CD4-positive, alpha-beta T cell treated with Interleukin-12 subunit alpha and Interleukin-12 subunit beta, for 1 hour (primary cell): ENCODE measurements at places on chromosomes 13 and 19.
A peak's percentile ranks its signal among the peaks of the same experiment; 100 is the strongest.

DNA sequence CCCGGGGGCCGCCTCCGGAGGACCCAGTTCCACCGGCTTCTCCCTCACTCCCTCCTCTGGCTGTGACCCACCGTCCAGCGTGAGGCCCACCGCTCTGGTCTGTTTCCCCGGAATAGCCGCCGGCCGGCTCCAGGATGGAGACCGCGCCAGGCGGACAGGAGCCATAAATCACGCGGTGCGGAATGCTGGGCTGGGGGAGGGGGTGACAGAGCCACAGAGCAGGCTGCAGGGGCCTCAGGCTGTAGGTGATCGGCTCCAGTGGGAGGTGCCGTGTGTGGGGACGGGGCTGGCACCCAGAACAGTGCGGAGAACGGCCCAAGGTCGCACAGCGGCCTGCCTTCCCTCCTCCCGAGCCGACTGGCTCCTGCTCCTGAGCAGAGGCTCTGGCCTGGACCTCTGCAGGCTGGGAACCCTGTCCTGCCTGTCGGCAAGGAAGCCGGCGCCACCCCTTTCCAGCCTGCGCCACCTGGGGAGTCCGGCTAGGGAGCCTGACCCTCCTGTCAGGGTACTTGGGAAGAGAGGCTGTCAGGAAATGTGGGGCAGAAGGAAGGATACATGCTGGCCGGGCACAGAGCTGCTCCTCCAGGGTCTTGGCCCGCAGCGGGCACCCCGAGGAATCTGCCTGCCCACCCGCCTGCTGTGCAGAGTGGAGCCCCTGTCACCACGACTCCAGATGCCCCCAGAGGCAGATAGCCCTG, 8.3 kb downstream of the PIAS4 start:
- no peak for DNase-seq

DNA sequence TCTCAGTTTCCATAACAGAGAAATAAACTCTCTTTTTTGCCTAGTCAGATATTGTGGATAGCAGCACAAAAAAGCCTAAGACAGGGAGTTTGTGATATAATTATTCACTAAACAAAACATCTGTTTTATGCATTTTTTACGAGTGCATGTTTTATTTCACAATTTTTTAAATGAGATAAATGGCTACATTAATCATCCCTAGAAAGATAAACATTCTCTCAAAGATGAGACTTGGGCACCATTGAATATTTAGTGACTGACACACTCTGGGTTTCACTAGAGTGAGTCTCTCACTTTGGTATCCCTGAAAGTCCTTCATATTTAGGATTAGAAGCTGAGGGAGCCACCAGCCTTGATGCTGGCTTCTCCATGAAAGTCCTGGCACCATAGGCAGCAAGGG, 74.3 kb upstream of the LRCH1 start:
- no peak for DNase-seq

- no peak for DNase-seq
Measured at GRCh38 chr13:40161931-40162330, 504.5 kb downstream of the FOXO1 start.

GRCh38 chr13:101384929-101385328, 31.4 kb downstream of the NALCN start:
- no peak for DNase-seq

GRCh38 chr19:13207846-13208671, 57.8 kb downstream of the IER2 start:
- peak; percentile 66 for DNase-seq

- DNase-seq: no peak
Measured at GRCh38 chr13:48096670-48097069, 1.8 kb upstream of the MED4 start.

DNA sequence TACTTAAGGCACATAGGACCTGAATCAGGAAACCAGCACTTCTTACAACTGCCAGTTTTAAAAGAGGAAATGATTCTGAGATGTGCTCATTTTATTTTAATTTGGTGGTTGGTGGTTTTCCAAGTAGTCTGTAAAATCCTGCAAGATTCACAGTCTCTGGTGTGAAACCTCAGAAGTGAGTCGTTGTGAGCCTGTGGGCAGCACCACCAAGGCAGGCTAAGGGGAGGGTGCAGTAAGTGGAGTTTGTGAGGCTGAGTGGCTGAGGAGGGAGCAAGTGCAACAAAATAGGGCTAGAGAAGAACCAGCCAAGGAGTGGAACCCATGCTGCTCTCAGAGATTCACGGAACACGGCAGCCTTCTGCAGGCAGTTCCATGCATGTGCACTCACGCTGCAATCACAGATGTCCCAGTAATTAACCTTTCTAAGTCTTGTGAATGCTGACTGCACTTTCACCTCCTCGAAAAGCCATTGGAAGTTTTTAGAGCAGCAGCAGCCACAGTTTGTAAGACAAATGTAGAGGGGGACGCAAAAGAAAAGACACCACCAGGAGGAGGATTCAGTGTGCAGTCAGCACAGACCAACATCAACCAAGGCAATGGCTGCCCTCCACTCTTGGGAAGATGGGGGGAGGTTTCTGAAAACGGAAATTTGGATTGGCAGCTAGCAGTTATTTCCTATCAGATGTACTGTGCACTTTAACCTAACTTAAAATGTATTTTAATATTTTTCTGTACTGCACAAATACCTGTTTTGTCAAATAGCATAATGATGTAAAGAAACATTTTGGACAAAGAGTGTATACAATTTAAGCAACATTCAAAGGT, 44.9 kb downstream of the ESD start:
- DNase-seq: peak; percentile 68

DNA sequence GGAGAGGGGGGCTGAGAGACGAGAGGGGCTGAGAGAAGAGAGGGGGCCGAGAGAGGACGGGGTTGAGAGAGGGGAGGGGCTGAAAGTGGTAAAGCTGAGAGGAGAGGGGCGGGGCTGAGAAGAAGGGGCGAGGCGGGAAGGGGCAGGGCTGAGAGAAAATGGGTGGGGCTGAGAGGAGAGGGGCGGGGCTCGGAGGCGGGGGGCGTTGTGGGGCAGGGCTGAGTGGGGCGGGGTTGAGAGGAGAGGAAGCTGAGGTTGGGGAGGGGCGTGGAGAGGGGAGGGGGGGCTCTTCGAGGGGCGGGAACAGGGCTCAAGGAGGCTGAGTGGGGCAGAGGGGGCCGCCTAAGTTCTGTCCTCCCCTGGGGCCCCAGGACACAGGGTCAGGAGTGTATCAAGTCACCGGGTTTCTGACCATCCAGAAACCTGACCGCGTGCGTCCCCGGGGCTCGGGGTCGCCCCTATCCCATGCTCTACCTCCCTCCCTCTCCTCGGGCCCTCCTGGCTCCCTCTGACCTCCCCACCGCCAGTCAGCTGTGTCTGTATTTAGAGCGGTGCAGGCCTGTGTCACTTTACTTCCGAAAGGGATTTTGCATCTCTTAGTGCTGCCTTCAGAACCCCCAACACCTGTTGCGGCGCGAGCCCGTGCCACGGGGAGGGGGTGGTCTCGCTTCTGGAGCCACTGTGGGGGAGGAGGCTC, 38.6 kb upstream of the SEMA6B start:
- peak; percentile 52 for DNase-seq
